ENCODE measurements at places on chromosomes 2 and 18. TPM values are rescaled to one million over a fixed set of nuclear protein-coding genes. Genes with fewer than 3 reads are reported as not detected.

CAPN13 gene
- polyA plus RNA-seq: not detected

DRC1 gene
- not detected for polyA plus RNA-seq

ASB3 gene
- polyA plus RNA-seq: 6.7 TPM

GCG gene
- polyA plus RNA-seq: not detected

POTEC gene
- polyA plus RNA-seq: not detected

GALNT5 gene
- 0.04 TPM for polyA plus RNA-seq

NTSR2 gene
- 0.04 TPM for polyA plus RNA-seq

RAPH1 gene
- 10.3 TPM for polyA plus RNA-seq

REG3A gene
- polyA plus RNA-seq: 0.27 TPM

SERPINB12 gene
- polyA plus RNA-seq: not detected

RAMP1 gene
- polyA plus RNA-seq: 1,114 TPM

EPHA4 gene
- polyA plus RNA-seq: 4.2 TPM

MC5R gene
- not detected for polyA plus RNA-seq

KIF5C gene
- polyA plus RNA-seq: 0.28 TPM

SMPD4 gene
- 28.5 TPM for polyA plus RNA-seq

DCDC2C gene
- polyA plus RNA-seq: not detected

TRAPPC12 gene
- polyA plus RNA-seq: 142 TPM

GLS gene
- polyA plus RNA-seq: 30.6 TPM

CHRND gene
- polyA plus RNA-seq: not detected

ZSWIM2 gene
- not detected for polyA plus RNA-seq

TGFA gene
- 1.3 TPM for polyA plus RNA-seq

AFF3 gene
- polyA plus RNA-seq: 1.3 TPM

NEU2 gene
- polyA plus RNA-seq: not detected

BCL11A gene
- 5.6 TPM for polyA plus RNA-seq

ASTL gene
- 0.14 TPM for polyA plus RNA-seq

HEATR5B gene
- 6.7 TPM for polyA plus RNA-seq

MRO gene
- polyA plus RNA-seq: 0.19 TPM

MAL gene
- 2.3 TPM for polyA plus RNA-seq

ANKRD23 gene
- polyA plus RNA-seq: 26.7 TPM

PGAP1 gene
- 1.2 TPM for polyA plus RNA-seq

MARCO gene
- 6.0 TPM for polyA plus RNA-seq

KCNK3 gene
- 1.9 TPM for polyA plus RNA-seq

MFSD6 gene
- 15.3 TPM for polyA plus RNA-seq

AMER3 gene
- not detected for polyA plus RNA-seq

IL36G gene
- not detected for polyA plus RNA-seq

VIL1 gene
- polyA plus RNA-seq: 0.04 TPM

MOCOS gene
- polyA plus RNA-seq: 0.37 TPM

CNDP1 gene
- polyA plus RNA-seq: 0.03 TPM

AQP12A gene
- not detected for polyA plus RNA-seq

CERS6 gene
- 49.3 TPM for polyA plus RNA-seq

C2orf74 gene
- polyA plus RNA-seq: 16.6 TPM

All from heart left ventricle (tissue), 16 donors.